ENCODE measurements at places on chromosomes 11 and 22.

GRCh38 chr11:133834682-133835592 lies 10.4 kb downstream of the SPATA19 start:
- peak; percentile 70 for DNase-seq

DNA sequence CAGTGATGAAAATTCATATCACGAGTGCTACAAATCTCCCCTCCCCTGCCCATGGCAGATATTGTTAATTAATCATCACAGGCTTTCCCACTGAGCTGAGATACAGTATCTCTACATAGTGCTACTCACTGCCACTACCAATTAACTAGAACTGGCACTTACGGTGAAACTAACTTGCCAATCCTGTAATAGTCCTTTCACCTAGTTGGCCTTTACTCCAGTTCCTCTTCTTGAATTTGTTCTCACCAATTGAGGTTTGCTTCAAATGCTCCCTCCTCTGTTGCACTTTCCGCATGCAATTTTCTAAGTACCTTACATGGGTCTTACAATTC lies 11.9 kb upstream of the PRRG4 start:
- no peak for DNase-seq

- DNase-seq: no peak
These were observed 19.0 kb downstream of the MICAL3 start for GRCh38 chr22:18005201-18005926.

DNA sequence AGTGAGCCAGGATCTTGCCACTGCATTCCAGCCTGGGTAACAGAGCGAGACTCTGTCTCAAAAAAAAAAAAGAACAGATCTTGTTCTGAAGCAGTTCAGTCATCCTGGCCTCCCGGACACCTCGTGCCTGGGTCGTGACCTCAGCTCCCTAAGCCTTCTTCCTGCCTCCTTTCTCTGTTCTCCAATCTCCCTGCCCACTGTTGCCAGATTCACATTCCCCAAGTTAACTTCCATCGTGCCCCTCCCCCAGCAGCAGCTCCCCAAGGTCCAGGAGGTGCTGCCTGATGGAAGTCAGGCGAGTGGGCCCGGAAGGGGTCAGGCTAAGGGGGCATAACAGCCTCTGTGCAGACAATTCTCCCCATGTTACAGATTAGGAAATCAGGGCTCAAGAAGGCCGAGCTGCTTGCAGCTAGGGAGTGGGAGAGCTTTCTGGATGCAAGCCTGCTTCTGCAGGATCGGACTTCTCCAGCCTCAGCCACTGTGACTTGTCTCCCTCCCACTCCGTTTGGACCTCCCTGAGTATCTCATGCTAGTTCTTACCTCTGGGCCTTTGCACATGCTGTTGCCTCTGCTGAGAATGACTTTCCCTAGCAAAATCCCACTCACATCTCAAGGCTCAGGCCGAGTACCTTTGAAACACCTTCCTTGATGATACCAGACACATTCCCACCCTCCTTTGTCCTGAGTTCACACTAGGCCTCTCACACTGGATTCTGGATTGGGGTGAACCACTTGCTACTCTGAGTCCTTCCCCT lies 14.3 kb upstream of the TMEM184B start:
- no peak for DNase-seq

DNA sequence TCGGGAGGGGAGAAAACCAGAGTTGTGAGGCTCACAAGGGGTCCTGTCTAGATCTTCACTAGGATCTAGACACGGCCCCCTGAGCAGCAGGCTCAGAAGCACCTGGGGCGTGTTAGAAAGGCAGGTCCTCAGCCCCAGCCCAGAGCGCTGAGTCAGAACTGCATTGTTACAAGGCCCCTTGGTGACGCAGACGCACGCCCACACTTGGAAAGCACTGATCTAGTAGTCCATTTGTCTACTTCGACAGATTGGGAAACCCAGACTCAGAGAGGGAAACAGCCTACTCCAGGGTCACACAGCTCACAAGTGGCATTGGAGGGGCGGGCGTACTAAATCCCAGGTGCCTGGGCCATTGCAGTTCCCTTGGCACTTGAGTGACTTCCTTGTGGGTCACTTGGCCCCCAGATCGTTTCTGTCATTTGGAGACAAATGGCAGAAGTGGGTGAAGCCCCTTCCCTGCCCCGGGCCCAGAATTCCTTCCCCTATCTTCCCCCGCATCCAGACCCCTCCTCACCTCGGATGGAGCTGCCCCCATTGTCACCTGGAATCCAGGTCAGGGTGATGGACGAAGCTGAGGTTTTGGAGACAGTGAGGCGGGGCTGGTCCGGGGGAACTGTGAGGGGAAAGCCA lies 110.8 kb downstream of the CEP164 start:
- DNase-seq: no peak

- DNase-seq: no peak
These were observed 79.9 kb downstream of the MS4A13 start for GRCh38 chr11:60594998-60595642.

DNA sequence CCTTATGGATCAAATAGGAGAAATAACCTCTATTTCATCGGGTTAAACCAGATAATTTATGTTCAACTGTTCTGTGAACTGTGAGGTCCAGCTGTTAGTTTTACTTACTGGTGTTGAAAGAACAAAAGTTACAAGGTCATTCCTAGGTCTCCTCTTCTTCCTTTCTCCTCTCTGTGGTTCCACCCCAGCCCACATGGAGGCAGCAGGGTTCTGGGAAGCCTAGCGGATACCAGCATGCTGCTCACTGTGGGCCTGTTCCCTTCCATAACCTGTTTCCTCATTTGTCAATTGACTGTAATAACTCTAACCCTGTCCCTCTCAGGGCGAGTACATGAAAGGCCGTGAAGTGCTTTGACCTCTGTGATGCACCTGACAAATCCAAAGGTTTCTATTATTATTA lies 27.8 kb downstream of the RELT start:
- DNase-seq: no peak

GRCh38 chr11:2166091-2166851 lies 5.3 kb upstream of the INS start:
- peak; percentile 78 for DNase-seq

- DNase-seq: peak; percentile 100
These were observed 11.8 kb downstream of the LTBP3 start for GRCh38 chr11:65546217-65546958.

GRCh38 chr11:28728666-28729065 lies 620.5 kb downstream of the METTL15 start:
- DNase-seq: no peak

GRCh38 chr11:60818057-60818456 lies 23.9 kb upstream of the CCDC86 start:
- no peak for DNase-seq

GRCh38 chr22:42291287-42291686 lies 20.8 kb upstream of the TCF20 start:
- no peak for DNase-seq

GRCh38 chr11:65051398-65051858 lies 6.9 kb downstream of the NAALADL1 start:
- DNase-seq: peak; percentile 53

GRCh38 chr22:45064313-45065278 lies 54.8 kb upstream of the PHF21B start:
- DNase-seq: peak; percentile 74

DNA sequence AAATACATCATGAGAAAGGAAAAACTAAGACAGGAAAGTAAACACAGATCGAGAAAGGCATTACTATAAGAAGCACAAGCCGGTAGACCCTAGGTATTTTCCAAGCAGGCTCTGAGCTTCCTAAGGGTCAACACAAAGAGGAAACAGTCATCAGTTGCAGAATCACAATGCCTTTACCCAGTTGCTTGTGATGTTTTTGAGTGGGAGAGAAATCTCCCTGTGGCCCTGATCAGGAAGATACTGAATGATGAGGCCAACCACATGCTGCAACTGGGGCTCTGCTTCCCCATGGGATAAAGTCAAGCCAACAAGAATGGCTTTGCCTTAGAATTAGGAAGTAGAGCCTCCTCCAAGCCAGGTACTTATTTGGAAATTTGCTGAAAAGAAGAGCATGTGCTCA lies 132.6 kb downstream of the MICAL2 start:
- DNase-seq: no peak

- DNase-seq: no peak
These were observed 88.2 kb downstream of the SWAP70 start for GRCh38 chr11:9752091-9752490.

DNA sequence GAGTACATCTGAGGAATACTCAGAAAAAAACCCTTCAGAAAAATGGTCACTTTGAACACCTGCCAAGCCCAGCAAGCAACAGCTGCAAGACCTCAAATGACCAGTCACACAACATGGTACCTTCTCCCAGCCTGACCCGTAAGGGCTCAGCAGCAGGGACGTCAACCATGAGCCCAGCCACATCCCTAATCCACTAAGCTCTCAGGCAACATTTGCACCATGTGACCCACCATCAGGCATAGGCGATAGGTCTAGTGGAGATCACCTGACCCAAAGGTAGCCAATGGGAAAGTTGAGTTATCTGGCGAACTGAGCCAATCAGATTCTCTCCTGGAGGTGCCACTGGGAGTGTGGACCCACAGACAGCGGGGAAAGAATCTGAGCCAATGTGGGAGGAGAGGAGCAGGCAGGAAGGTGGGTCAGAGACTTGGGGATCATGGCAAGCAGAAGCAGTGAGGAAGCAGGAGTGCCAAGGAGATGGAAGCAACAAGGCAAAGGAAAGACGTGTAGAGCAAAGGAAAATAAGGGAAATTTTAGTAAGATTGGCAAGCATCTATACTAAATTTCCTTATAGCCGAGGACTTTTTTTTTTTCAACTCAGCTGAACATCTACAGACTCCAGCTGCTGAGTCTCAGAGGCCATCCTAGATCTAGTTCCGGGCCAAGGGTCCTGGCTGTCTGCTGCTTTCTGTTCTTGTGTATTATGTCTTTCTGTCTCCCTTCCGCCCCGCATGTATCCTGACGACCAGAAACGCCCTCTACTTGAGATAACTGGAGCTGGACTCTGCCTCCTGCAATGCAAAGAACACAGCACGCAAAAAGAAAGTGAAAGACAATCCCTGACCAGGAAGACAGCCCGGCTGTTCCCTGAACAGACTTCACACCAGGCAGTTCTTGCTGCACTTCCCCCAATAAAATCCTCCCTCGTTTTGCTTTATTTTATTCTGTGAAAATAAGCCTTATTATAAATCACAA lies 11.0 kb upstream of the PLAAT2 start:
- DNase-seq: no peak

DNA sequence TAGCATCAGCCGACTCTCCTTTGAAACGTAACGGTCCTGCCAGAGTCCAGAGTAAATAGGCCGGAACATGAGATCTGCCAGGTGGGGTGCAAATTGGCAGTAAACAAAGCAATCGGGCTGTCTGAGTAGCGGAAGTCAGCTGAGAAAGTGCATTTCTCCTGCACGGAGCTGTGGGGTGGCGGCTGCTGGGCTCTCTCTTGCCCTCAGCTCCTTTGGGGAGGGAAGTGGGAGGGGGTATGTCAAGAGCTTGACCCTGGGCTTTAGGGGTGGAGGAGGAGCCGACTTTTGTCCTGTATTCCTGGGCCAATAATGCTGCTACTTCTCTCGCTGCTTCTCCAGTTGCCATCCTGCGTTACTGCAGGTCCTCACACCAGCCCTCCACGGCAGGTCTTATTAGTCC lies 11.6 kb downstream of the GRIK4 start:
- no peak for DNase-seq

- DNase-seq: no peak
These were observed 69.5 kb downstream of the ARHGAP42 start for GRCh38 chr11:100756559-100756958.

GRCh38 chr11:2348986-2349385 lies 28.1 kb upstream of the CD81 start:
- DNase-seq: no peak

DNA sequence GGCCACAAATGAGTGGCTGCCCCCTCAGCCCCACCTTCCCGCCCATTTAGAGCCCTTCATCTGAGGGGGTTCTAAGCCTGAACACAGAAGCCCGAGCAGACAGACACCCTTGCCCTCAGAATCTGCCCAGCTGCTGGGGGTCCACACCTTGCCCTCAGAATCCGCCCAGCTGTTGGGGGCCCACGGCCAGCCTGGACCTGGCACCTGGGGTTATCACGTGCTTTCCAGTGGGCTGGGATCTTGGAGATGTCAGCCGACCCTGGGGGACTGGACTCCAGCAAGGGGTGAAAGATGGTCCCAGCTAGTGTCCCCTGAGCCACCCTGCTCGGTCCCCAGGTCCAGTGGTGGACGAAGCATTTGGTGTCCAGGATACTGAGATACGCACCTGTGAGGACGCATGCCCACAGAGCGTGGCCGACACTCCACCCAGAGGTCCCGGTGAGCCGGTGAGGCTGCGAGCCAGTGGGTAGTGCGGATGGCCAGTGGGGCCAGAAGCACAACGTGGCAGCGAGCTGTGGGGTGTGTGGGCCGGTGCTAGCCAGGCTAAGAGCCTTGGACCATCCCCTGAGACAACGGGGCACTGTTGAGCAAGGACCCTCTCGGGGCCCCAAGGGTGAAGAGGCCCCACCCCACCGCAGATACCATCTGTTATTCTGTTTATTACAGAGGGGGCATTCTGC lies 3.1 kb upstream of the CTSD start:
- DNase-seq: no peak

DNA sequence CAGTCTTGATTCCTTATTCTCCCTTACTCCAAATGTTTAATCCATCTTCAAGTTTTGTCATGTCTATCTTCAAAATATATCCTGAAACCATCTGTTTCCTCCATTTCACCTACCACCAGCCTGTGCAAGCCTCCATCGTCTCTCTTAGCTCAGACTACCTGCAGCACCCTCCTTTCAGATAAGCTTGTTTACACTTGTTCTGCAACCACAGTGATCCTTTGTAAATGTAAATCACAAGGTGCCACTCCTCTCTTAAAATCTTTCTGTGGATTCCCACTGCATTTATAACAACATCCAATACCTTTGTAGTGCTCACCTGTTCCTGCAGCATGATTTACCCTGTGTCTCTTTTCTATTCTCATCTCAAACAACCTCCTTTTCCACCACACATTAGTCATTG lies 31.8 kb upstream of the GPR83 start:
- DNase-seq: no peak

GRCh38 chr11:88886796-88887195 lies 179.0 kb downstream of the GRM5 start:
- no peak for DNase-seq

GRCh38 chr11:60923800-60924109 lies 505 bp upstream of the TMEM132A start:
- DNase-seq: no peak

GRCh38 chr22:27032091-27032761 lies 374.8 kb downstream of the MIAT start:
- no peak for DNase-seq

GRCh38 chr11:123051634-123052033 lies 10.3 kb downstream of the HSPA8 start:
- DNase-seq: no peak

- no peak for DNase-seq
These were observed 28.3 kb upstream of the IGSF22 start for GRCh38 chr11:18754308-18754707.

DNA sequence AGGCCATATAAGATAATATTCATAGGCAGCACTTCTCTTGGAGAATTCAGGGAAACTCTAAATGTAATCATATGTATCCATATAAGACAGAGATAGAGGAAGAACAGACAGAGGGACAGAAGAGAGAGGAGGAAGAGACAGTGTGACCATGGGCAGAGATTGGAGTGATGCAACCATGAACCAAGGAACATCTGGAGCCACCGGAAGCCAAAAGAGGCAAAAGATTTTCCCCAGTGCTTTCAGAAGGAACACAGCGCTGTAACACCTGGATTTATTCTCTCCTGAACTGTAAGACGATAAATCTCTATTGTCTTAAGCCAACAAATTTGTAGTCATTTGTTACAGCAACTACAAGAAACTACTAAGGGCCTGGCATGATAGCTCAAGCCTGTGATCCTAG lies 57.7 kb downstream of the GAB2 start:
- no peak for DNase-seq

- DNase-seq: no peak
These were observed 52.3 kb downstream of the SIK3 start for GRCh38 chr11:117045956-117046355.

- peak; percentile 83 for DNase-seq
These were observed 1.6 kb downstream of the NCR3LG1 start for GRCh38 chr11:17352950-17353820.
